ENCODE measurements at places on chromosomes 11 and 22.
A peak's percentile ranks its signal among the peaks of the same experiment; 100 is the strongest.

- DNase-seq = no peak
These were observed 16.5 kb upstream of the CSTF3 start for GRCh38 chr11:33177676-33178336.

DNA sequence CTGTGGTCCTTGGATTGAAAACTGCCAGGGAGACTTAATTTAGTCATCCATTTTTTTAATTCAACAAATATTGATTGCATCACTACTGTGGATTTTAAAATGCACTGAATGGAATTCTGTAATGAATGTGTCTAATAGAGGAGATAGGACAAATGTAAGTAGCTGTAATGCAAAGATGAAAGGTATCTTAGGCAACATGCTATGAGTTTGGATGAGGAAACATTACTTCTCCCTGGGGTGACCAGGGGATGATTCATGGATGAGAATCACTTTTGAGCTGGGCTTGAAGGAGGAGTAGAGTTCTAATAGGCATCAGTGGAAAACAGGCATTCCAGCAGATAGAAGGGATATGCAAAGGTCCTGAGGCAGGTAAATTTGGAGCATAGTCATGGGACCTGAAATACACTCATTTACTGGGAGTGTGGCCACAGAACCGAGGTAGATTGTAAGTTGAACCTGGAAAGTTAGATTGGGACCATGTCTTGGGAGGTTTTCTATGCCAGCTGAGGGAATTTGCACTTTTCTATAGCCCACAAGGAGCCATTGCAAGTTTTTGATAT is 43.4 kb downstream of the PKNOX2 start:
- DNase-seq = no peak

- DNase-seq = no peak
These were observed 65.5 kb downstream of the BCR start for GRCh38 chr22:23245799-23246136.

GRCh38 chr11:124633355-124633754 is 10.7 kb downstream of the TBRG1 start:
- DNase-seq = no peak

- no peak for DNase-seq
These were observed 35.9 kb upstream of the MYEOV start for GRCh38 chr11:69257838-69258658.

- DNase-seq = no peak
These were observed 531 bp downstream of the RAB3IL1 start for GRCh38 chr11:61916737-61917333.

GRCh38 chr22:35733036-35733435 is 15.4 kb downstream of the APOL5 start:
- DNase-seq = no peak

GRCh38 chr22:50670914-50671538 is 1.6 kb upstream of the SHANK3 start:
- DNase-seq = no peak

DNA sequence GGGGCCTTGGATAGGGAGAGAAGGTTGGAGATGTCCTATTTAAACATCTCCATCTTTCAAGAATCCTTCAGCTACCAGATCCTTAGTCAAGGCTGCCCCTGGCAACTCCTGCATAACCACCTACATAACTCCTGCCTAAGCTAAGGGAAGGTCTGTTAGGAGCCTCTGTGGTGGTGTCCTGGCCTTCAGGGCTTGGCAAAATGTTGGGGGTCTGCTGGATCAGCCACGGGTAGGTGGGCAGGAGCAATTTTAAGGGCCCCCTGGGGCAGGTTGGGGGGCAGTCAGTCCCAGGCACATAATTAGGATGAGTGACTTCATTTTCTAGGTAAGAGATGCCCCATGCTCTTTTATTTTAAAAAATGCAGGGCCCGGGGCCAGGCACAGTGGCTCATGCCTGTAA is 25.9 kb downstream of the USH1C start:
- no peak for DNase-seq

DNA sequence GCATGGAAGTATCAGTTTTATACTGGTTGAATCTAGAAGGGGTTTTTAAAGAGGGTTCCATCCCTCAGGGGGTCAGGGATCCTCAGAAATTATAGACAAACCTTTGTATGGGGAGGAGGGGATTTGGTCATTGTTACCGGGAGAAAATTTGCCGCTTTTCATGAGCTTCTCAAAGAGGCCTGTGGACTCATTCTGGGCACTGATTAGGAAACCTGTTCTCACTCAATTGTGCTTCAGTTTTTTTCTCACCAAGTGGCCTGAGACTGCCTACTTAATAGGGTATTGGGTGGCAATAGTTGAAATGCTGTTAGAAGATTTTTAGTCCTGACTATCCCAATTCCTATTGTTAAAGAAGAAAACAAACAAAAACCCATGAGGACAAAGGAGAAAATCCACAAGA is 14.0 kb downstream of the MPEG1 start:
- DNase-seq = no peak

GRCh38 chr11:96141626-96142025 is 201.4 kb downstream of the MAML2 start:
- DNase-seq = no peak

- peak; percentile 75 for DNase-seq
These were observed 567.3 kb downstream of the MIAT start for GRCh38 chr22:27224485-27225374.

- DNase-seq = no peak
These were observed 116.2 kb upstream of the NTM start for GRCh38 chr11:131254254-131254653.

GRCh38 chr11:92852946-92853345 is 116.5 kb upstream of the MTNR1B start:
- no peak for DNase-seq

- no peak for DNase-seq
These were observed 37.4 kb downstream of the GRAMD4 start for GRCh38 chr22:46657655-46657953.

DNA sequence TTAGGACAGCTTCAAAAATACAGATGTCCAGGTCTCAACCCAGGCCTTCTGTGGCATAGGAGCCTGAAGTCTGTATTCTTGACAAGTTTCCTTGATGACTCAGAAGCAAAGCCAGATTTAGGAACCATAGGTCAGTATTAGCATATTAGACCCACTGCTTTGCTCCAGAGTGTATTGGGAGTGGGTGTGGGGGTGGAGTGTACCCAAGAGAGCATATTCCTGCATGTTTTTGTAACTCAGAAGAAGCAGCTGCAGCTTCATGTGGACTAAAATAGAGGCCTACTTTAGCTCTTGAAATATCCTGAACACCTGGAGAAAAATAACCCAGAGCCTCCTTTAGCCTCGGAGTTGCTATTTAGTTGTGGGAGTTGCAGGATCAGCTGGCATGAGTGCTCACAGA is 106.7 kb downstream of the CCDC81 start:
- no peak for DNase-seq

- DNase-seq = no peak
These were observed 63.7 kb downstream of the PPP6R3 start for GRCh38 chr11:68524213-68524612.

DNA sequence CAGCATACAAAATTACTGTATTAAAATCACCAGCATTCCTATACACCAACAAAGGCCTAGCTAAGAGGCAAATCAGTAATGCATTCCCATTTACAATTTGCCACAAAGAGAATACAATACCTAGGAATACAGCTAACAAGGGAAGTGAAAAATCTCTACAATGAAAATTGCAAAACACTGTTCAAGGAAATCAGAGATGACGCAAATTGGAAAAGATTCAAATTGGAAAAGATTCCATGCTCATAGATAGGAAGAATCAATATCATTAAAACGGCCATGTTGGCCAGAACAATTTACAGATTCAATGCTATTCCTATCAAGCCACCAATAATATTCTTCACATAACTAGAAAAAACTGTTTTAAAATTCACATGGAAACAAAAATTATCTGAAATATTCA is 123.0 kb upstream of the ANO5 start:
- DNase-seq = no peak

DNA sequence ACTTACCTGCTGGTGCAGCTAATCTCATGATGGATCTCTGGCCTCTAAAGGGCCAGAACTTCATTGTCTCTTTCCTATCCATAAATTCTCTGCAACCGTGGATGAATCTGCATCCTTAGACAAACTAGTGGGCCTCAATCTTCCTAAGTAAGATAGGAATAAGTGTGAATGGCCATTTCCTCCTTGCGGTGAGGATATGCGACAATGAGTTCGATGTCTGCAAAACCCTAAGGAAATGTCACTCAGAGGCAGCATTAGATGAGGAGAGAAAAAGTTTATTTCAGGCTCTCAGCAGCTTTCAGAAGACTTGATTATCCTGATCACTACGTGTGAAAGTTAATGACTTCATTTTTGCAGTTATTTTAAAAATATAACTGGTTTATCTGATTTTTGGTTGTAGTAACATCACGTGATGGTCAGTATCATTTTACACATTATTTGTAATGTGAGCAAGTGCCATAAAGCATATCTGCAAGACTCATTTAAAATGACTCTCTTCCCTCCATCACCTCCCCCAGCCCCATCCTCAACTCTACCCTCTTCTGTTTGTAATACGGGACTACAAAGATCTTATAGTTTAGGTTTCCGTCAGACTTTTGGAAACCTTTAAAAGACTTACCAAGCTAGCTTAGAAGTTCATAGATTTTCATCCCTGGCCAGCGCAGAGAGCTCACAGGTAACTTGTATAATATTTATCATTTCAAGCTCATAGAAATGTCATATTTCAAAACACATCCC is 10.2 kb downstream of the GRAP2 start:
- no peak for DNase-seq

DNA sequence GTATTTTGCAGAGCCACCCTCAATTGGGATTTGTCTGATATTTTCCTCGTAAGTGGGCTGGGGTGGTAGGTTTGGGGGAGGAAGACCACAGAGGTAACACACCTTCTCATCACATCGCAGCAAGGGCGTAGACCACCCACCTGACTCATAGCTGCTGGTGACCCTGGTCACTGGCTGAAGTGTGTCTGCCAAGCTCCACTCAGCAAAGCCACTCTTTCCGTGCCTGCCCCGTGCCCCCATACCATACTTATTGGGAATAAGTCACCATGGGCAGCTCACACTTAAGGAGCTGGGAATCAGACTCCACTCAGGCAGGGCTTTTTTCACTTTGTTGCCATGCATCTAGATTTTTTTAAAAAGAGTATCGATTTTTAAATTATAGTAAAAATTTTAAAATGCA is 111.6 kb downstream of the PHF21B start:
- DNase-seq = no peak

GRCh38 chr11:117366875-117367274 is 39.2 kb downstream of the CEP164 start:
- no peak for DNase-seq

DNA sequence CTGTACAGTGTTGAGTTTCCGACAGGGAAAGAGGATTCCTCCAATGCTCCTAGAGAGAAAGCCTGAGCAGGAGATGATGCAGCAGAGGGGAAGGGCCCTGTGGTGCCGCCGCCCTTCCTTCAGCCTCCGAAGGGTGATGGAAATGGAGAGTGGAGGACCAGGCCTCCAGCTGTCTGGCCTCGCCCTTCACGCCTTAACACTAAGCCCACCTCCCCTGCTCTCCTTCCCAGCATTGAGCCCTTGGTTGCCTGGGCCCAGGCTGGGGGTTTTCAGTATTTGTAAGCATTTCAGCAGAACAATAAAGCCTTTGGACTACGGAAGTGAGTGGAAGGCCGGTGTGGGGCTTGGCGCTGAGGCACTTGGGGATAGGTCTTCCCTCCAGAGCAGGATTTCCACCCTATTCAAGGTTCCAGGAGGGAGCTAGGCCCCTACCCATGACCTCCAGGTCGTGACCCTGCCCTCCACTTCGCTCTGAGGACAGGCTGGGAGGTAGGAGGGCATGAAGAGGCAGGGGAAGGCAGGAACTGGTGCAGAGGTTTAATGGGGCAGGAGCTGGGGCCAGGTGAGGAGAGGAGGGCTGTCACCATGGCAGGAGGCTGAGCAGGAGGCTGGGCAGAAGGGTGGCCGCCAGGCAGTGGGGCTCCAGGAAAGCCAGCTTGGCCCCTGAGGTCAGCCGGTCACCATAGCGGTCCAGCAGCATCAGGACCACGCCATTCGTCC is 21.6 kb downstream of the TREH start:
- DNase-seq = no peak

DNA sequence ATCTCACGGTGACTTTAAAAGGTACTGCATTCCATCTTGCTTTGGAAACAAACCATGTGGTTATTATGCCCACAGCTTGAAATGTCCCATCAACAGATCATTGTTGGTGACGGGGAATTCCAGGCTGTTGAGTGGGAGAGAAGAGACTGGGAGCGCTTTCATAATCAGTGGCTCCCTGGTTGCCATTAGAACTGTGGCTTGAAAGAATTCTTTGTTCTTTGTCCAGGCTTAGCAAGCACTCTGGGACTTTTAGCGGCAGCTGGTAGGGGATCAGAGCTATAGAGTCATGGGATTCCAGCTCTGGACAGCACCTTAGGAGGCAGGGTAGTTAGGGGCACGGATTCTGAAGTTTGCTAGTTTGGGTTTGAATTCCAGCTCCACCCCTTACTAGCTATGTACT is 22.0 kb downstream of the MMP20 start:
- peak; percentile 25 for DNase-seq

DNA sequence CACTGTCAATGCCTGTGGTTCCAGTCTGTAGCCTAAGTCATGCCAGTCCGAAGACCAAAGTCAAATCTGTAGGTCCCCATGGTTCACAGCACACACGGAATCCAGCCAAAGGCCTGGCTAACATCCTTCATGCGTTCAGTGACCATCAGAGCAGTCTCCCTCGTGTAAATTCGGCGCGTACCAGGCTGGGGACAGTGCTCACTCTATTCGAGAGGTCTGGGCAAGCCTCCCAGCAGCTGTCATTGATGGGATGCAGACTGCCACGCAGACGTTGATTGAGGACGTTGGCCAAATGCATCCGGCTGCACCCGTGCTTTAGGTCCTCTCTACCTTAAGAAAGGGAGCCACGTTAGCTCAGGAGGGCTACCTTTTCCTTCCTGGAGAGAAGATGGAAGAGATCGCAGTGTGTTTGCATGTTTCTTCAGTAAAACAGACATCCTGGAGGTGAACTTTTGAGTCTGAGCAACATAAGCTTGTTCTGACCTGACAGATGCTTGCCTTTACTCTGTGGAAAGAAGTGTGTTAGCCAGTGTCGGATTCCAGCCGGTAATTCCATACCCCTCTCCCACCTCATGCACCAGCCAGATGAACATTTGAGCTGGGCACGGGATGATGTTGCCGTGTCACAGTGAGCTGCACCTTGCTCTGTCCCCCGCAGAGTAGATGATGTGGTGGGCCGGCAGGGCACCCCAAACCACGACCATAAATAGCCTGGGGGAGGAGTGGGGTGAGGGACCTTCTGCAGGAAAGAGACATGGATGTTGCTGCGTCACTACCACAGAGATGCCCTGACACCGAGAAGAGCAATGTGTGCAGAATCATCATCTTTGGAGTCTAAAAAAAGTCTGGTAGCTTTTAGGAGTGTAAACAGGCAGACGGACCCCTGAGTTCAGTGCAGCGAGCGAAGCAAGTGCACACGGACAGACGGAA is 12.2 kb downstream of the CTTN start:
- DNase-seq = no peak

DNA sequence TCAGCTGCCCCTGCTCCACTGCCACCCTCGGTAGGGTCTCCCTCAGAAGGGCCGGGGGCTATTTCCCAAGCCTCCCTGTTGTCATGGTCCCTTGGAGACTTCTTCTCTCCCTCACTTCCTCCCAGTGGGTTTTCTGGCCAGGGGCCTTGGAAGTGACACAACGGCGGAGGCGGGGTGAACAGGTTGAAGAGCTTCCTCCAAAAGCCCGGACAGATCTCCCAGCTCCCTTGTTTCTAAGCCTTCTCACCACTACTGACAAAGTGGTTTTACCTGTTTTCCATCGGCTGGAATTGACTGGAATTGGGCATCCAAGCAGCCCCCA is 14.5 kb downstream of the MYH9 start:
- no peak for DNase-seq

GRCh38 chr11:26846227-26846626 is 124.4 kb upstream of the SLC5A12 start:
- no peak for DNase-seq

- no peak for DNase-seq
These were observed 41.5 kb upstream of the TP53I11 start for GRCh38 chr11:44992181-44992582.
